NCI-H2171 treated with DMSO at 0.1 percent for 48 hours (cell line): ENCODE measurements at places on chromosomes 1 and 21.

- DNase-seq, result peak; percentile 42
Measured at GRCh38 chr1:97632075-97632474, 288.8 kb downstream of the DPYD start.

DNA sequence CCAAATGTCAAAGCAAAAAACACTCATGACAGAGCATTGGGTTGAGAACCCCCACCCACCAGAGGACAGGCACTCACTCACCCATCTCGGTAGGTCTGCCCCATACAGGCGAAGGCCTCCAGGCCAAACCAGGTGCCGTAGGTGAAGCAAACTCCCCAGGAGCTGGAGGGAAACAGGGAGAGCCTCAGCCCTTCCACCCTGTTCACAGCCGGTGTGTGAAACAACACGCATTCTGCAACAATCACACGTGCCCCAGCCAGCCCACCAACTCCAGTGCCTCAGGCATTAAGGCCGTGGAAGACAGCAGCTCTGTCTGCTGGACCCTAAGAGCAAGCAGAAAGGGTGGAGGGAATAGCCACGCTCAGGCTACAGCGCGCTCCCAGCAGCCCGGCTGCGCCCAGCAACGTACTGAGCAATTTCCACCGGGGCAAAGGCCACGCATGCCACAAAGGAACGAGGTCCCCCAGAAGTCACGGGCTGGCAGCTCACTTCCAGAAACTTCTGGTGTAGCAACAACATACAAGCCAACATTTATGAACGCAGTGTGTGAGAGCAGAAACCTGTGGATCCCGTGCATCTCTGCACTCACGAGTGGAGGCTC is 11.4 kb upstream of the SPATC1L start:
- no peak for DNase-seq

- DNase-seq, result no peak
Measured at GRCh38 chr1:221635305-221635704, 106.6 kb downstream of the DUSP10 start.

DNA sequence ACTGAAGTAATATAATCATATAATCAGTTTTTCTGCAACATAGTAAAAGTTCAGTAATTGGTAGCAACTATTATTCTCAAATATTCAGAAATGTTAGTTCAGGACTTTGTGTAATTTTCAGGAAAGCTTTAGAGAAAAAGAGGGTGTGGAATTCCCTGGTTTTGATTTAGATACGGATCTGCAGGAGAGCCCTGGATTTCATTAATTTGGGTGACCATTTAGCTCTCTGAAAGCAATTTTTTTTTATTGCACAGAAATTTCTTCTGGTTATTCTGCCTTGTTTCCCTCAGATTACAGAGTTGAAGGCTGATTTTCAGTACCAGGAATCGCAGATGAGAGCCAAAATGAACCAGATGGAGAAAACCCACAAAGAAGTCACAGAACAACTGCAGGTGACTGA is 13.8 kb upstream of the STX12 start:
- DNase-seq, result no peak

DNA sequence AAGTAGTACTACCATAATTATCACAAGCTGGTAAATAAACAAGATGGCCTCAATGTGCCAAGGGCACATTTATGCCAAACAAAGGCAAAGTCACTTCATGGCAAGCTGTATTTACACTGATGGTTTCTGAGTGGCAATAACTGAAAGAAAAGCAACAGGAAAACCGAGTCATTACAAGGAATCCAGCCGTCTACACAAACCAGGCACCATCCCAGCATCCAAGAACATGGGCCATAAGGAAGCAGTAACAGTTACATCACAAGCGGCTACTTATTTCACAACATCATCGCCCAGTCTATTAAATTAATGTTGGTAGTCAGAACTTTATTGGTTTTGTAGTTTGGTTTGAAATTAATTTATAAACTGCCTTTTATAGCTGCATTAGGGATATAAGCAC is 214.2 kb downstream of the RERE start:
- DNase-seq, result no peak

- DNase-seq, result no peak
Measured at GRCh38 chr1:161200992-161201835, 953 bp upstream of the NDUFS2 start.

- DNase-seq, result no peak
Measured at GRCh38 chr1:115506518-115506917, 135.3 kb upstream of the VANGL1 start.

DNA sequence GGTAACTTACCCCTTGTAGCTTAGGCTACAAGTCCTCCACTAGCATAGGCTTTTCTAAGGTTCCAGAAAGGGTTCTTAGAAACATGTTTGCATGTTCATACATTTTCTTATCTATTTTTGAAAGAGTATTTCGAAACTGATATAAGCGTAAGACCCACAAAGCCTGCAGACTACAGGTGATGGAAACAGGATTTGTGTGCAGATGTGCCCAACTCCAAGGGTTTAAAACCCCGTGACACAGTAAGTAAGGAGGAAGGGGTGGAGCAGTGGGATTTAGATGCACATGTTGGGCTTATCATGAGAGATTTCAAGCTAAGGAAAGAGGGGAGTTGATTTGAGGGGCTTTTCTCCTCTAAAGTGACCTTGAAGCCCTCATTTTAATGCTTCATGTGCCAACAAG is 164.7 kb downstream of the LTN1 start:
- DNase-seq, result no peak
